Activated CD8-positive, alpha-beta memory T cell treated with anti-CD3 and anti-CD28 coated beads for 4 hours (primary cell): ENCODE measurements at places on chromosomes 5 and 9.

GRCh38 chr9:87770616-87771315 is 44.8 kb downstream of the CTSL start:
- DNase-seq: no peak

GRCh38 chr5:1009359-1010180 is 968 bp downstream of the NKD2 start:
- DNase-seq: no peak

GRCh38 chr5:16574789-16575721 is 41.7 kb downstream of the RETREG1 start:
- DNase-seq: no peak

GRCh38 chr9:96858018-96858573 is 3.8 kb upstream of the ZNF782 start:
- DNase-seq: no peak

- DNase-seq: no peak
Measured at GRCh38 chr9:34413231-34413852, 36.6 kb upstream of the MYORG start.

- no peak for DNase-seq
Measured at GRCh38 chr5:50744776-50745175, 78.3 kb downstream of the PARP8 start.

- no peak for DNase-seq
Measured at GRCh38 chr9:96136992-96137670, 164.8 kb downstream of the HSD17B3 start.

GRCh38 chr9:37340961-37341360 is 81.5 kb upstream of the GRHPR start:
- no peak for DNase-seq

DNA sequence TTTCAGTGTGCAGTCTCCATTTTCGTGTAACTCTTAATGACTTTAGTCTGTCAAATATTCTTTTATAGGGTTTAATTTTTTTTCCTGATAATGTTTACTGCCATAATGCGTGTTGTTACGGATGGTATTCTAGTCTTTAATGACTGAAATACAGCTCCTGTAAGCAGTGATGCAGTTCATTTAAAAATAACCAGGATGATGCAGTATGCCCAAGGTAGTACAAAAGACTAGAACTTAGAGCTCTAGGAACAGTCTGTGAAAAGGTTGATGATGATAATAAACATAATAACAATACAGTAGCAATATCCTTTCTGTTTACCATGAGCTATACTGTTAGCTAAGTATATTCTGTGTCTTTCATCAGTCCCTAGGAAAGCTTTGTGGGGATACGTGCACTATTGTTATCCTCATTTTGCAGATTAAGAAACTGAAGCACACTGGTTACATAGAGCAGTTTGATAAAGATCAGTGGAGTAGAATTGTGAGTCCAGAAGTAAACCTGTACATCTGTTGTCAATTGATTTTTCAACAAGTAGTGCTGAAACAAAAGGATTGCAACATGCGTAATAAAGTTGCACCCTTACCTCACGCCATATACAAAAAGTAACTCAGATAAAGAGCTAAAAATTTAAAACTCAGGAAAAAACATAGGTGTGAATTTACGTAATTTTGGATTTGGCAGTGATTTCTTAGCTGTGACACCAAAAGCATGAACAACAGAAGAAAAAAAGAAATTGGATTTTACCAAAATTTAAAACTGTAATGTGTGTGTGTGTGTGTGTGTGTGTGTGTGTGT is 64.5 kb downstream of the MTREX start:
- no peak for DNase-seq

GRCh38 chr9:28445211-28445610 is 871.9 kb upstream of the C9orf72 start:
- no peak for DNase-seq

- DNase-seq: no peak
Measured at GRCh38 chr5:179288101-179288808, 57.0 kb downstream of the ADAMTS2 start.

DNA sequence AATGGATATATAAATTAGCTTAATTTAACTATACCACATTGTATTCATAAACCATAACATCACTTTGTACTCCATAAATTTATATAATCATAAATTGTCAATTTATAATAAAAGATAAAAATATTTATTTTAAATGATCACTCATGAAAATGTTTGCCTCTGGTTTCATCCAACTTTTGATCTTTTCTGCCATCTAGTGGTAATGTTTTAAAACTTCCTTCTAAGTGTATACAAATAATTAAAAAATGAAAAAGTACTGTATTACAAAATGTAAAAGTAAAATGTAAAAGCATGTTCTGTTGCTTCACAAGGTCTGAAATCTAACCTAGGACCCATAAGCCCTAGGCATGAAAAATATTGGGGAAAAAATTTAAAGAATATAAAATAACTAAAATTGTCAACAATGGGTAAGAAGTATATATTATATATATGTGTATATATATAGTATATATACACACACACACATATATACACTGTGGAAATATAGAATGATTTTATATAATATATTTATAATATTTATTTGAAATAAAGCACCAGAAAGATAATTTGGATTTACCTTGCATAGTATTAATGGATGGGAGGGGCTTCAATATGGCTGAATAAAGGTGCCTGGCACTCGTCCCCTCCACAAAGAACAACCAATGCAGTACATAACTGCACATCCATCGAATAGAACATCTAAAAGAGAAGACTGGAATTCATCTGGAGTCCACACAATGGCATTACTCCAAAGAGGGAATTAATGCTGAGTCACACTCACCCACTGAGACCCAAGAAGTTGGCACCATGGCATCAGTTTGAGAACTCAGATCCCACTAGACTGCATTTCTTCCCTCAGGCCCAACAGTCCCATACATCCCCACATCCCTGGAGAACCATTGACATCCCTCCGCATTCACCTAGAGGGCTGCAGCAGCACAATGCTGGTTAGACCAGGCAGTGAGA is 32.5 kb downstream of the ANXA1 start:
- no peak for DNase-seq

- DNase-seq: no peak
Measured at GRCh38 chr5:151274666-151275065, 21.7 kb downstream of the GM2A start.

- no peak for DNase-seq
Measured at GRCh38 chr9:17994695-17995425, 416.0 kb downstream of the SH3GL2 start.

GRCh38 chr9:131447148-131447547 is 53.3 kb downstream of the PRRC2B start:
- no peak for DNase-seq

DNA sequence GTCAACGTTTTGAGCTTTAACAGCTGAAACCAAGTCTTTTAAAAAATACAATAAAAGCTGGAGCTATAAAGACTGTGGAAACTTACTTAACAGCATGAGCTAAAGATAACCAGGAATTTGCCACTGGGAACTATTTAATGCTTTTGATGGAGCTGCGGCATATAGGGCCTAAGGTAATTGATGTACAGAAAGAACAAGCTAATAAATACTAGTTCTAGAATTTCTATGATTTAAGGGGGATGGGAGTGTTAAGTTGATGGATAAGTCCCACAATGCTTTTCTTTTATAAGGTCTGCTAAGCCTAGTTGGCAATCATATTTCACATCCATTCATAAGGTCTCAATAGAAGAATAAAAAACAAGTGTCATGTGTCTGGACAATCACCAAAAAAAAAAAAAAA is 334.0 kb upstream of the DMAC1 start:
- DNase-seq: no peak

DNA sequence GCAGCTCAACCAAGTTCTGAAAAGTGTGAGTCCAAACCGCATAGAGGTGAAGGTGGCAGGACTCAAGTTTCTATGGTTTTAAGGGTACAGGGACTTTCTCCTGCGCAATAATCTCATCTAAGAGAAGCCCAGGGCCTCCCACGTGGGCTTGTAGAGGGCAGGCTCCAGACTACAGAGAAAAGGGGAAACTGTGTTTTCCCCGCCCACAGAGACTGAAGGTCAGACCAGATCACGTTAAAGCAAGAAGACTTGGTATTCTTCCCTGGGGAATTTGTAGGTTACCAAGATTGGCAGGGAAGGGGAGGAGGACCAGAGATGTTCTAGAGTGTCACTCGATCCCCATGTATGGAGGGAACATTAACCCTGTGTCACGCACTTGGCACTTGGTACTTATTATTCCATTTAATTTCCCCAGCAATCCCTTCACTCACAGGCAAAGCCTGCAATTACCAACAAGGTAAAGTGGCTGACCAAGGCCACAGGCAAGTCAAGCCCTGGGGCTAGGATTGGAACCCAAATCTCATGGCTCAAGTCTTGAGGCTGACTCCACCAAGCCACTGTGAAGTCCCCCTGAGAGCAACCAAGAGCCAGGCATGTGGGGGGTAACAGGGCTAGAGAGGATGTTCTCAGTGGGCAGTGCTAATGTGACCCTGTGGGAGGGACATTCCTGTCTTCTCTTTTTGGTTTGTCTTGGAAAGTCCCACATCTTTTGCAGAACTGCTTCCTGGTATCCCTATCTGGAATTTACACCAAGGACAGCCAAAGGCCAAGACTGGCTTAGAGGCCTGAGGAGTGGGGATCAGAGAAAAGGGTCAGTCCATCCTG is 18.3 kb upstream of the NEK6 start:
- no peak for DNase-seq

- DNase-seq: no peak
Measured at GRCh38 chr9:113654605-113655428, 191.3 kb downstream of the RGS3 start.

DNA sequence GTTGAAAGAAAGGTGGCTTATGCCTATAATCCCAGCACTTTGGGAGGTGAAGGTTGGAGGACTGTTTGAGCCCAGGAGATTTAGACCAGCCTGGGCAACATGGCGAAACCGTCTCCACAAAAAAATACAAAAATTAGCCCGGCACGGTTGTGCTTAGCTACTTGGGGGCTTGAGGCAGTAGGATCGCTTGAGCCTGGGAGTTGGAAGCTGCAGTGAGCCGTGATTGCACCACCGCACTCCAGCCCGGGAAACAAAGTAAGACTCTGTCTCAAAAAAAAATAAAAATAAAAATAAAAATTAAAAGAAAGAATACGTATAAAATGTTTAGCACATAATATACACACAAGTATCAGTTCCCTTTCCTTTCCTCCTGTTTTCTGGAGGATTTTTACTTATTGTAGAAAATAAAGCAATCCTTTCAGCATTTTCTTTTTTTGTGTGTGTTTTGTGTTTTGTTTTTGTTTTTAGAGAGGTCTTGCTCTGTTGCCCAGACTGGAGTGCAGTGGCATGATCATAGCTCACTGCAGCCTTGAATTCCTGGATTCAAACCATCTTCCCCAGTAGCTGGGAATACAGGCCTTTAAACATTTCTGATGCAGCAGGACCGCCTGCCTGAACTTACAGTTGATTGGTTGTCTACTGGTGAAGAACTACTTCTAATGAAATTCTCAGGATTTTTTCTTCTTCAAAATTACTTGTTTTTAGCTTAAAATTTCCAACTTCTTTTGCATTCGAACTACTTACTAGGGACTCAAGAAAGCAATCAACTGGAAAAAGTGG is 4.1 kb upstream of the GPR107 start:
- no peak for DNase-seq

DNA sequence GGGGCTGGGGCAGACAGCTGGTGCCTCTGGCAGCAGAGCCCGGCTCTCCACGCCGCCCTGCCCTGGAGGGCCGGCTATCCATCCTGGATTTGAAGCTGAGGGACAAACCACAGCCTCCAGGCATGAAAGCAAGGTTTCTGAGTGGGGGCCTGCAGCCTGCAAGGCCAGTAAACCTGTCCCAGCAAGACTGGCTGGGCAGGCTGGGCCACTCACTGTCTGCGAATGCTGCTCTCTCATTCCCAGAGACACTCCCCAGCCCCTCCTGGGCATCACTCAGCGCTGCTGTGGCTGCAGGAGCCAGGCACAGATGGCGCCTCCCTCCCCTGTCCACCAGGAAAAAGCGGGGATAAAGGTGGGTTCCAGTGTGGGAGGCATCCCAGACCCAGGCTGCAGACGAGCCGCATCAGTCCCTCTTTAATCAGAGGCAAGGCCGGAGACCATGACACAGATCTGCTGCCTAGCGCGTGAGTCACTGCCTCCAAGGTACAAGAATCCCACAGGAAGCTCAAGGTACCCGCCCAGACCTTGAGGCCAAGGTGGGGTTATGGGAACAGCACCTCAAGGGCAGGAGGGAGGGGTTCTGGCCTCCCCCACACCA is 118.0 kb downstream of the VAV2 start:
- DNase-seq: no peak

- no peak for DNase-seq
Measured at GRCh38 chr9:129323999-129324553, 146.0 kb upstream of the IER5L start.

DNA sequence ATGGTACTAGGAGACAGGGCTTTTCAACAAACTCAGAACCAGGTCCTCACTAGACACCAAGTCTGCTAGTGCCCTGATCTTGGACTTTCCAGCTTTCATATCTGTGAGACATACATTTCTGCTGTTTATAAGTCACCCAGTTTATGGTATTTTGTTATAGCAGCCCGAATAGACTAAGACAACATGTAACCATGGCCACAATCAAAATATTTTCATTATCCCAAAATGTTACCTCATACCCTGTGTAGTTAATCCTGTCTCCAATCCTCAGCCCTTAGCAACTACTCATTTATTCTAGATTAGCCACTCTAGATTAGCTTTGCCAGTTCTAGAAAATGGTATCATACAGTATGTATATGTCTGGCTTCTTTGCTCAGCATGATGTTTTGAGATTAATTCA is 6.3 kb upstream of the ATG10 start:
- DNase-seq: no peak

GRCh38 chr9:116565986-116566385 is 121.1 kb upstream of the TRIM32 start:
- no peak for DNase-seq

DNA sequence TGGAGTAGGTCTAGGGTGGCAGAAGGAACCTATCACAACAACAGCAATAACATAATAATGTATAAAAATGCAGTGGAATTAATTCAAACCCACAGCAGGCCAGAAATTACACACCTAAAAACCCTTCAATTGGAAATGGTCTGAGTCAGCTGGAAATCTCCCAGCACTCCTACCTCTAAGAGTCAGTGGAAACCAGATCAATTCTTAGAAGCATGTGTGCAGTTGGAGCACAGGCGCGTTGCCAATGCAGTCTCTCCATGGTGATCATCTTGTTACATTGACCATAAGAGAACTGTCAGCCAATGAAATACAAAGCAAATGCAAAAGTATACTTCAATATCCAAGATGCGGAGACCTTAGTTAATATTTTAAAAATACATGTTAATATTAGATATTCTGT is 15.1 kb upstream of the CSNK1G3 start:
- no peak for DNase-seq

DNA sequence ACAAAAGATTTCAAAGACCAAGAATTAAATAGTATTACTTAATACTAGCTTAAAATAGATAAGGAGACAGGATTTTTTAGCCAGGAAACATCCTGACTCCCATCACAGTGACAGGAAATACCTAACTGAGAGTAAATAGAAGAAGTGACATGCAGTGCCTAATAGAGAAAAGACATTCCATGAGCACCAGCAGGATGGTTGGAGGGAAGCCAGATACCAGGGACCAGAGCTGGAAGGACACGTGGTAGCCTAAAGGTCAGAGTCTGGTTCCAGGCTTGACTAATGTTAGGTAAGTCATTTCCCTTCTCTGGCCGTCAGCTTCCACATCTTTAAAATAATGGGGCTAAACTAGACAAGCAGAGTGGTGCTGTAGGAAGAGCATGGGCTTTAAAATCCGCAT is 41.6 kb downstream of the CDK5RAP2 start:
- DNase-seq: no peak

GRCh38 chr5:93184041-93184440 is 397.0 kb downstream of the NR2F1-AS1 start:
- DNase-seq: no peak

GRCh38 chr9:7185612-7186011 is 427.8 kb downstream of the KDM4C start:
- DNase-seq: no peak
